ENCODE measurements at places on chromosomes 6 and 20.
A peak's percentile ranks its signal among the peaks of the same experiment; 100 is the strongest.

DNA sequence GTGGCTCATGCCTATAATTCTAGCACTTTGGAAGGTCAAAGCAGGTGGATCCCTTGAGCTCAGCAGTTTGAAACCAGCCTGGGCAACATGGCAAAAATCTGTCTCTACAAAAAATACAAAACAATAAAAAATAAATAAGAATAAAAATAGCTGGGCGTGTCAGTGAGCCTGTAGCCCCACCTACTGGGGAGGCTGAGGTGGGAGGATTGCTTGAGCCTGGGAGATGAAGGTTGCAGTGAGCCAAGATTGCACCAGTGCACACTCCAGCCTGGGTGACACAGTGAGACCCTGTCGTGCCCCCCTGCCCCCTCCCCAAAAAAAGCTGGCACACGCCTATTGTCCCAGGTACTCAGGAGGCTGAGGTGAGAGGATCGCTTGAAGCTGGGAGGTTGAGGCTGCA is 35.1 kb upstream of the SRPK1 start:
- DNase-seq, result no peak

DNA sequence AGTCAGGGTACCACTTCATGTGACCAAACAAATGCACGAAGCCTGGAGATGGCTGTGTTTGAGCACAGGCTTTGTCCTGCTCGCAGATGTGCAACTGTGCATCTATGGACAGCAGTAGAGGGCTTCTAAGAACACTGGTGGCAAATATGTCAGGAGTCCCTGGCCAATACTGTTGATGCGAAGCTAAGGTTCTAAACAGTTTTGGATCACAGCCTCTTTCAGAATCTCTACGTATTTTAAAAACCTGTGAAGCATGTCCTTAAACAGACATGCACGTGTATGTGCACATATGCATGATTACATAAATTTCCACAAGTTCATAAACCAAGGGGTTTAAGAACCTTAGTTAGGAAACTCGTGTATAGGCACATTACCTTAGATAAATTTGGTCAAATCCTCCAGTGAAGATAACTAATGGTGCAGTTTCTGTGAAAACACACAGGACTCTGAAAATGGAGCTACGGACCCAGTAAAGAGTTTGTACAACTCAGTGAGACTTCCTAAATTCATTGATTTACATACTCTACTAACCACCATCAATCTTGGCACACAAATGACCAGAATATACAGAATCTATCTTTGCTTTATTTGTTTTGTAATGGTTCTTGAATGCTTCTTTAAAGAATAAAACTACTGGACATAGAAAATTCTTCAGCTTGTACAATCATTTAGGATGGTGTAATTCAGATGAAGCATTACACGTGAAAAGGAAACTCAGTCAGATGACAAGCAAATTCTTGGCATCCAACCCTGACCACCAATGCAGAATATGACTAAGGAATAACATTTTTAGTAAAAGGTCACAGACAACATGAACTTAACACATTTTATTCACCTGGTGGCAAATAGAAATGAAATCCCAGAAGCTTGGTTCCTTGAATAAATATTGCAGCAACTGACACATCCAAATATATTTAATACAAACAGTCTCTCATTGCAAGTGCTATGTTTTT is 27.4 kb downstream of the KCNQ5 start:
- DNase-seq, result peak; percentile 31

DNA sequence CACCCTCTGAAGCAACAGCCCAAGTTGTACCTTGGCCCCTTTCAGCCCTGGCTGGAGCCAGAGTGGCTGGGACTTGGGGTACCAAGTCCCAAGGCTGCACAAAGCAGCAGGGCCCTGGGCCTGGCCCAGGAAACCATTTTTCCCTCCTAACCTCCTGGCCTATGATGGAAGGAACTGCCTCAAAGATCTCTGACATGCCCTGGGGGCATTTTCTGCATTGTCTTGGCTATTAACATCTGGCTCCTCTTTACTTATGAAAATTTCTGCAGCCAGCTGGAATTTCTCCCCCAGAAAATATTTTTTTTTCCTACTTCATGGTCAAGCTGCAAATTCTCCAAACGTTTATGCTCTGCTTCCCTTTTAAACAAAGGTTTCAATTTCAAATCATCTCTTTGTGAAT is 269.4 kb upstream of the CDYL start:
- no peak for DNase-seq

DNA sequence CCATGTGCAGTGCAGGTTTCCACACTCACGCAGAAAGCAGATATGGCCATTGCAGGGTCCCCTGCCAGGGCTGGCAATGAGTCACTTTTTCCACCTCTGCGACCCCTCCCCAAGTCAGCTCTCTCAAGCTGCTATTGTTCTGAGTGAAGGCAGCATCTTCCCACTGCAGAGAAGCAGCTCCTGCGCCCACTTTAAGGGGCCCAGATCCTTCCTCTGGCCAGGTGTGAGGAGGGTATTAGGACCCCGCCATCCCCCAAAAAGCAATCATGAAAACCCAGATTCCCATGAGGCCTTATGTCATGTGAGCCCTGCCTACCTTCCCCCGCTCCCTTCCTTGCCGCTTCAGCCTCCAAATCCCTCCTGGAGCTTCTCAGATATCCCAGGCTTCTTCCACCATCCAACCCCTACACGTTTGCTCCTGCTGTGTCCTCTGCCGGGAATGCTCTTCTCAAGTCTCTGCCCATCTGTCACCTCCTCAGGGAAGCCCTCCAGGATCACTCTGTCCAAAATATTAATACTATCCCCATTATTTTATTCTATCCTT is 220.3 kb downstream of the NFATC2 start:
- DNase-seq, result no peak

DNA sequence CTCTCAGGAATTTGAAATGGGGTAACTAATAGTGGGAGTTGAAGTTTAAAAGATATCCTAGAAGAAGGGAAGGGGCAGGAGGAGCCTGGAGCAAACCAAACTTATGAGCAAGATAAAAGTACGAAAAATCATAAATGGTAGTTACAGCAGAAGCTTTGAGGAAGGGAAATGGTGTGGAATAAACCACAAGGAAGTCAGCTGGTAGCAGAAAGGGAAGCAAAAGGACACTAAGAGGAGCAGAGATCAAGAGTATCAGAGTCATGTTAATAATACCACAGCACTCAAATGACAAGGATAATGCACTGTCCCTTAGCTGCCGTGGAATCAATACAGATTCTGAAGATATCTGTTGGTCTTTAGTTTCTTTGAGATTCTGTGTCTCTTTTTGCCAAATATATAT is 44.9 kb upstream of the CCDC28A start:
- DNase-seq, result no peak

- no peak for DNase-seq
Observed at GRCh38 chr6:110699780-110700179, 115.5 kb downstream of the CDK19 start.

DNA sequence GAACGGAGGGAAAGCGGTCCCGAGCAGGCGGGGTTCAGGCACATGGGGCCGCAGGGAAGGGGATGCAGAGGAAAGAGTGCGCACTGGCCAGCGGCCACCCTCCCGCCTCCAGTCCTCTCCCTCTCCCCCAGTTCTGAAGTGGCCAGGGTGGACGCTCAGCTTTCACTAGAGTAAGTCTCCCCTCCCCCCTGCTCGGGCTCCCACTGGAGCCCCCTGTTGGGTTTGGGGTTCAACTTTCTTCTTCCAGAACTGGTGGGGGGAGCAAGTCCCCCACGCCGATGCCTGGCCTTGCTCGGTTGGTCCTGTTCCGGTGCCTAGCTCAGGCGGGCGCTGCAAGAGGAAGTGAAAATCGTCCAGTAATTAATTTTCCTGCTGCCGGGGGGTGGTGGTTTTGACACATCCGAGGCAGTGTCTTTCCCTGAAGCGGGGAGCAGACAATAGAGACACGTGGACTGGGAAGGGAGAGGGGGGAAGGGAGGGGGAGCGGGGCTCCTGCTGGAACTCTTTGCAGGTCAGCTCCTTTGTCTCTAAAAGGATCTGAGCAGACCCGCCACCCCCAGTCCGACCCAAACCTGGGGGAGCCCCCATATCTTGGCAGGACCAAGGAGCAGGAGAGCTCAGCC is 824 bp upstream of the SCRT2 start:
- DNase-seq, result peak; percentile 87

DNA sequence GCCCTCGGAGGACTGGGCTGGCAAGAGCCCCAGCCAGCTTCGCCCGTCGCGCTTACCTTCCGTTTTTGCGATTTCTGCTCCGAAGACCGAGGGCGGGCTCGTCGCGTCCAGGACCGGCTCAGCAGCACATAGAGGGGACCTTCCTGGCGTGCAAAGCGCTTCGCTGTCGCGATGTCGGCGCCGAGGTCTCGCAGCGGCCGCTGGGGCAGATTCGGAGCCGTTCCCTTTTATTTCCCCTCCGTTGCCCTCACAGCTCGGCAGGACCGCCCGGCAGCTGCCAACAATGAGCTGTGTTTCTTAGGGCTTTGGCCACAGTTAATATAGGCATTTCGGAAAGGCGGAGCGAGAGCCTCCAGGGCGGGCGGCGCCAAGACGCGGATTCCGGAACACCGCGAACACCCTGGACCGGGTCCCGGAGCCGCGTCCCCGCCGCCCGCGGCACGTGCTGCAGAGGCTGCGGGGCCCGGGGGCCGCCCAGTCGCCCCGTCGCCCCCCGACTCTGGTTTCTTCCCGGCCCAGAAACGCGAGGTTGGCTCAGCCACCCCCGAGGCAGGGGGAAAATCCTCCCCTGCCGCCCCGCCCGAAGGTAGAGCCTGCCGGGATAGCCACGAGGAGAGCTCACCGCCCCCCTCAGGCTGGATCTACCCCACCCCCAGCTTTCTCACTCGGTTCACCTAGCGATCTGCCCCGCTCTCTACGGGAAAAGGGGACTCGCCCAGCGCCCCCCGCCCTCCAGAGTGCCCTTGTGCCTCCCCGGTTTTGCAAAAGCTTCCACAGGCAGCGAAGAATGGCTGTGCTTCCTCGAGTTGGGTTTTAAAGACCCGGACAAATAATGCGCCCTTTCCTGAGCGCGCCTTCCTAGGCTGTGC is at the start of gene CITED2:
Gene CITED2, minus strand, starts transcription at position 292 of the 869 bp plus-strand sequence. CDS start 704 bp downstream, outside the sequence.
- peak; percentile 90 for DNase-seq

GRCh38 chr6:160355001-160355400 is 6.8 kb downstream of the SLC22A3 start:
- DNase-seq, result no peak

DNA sequence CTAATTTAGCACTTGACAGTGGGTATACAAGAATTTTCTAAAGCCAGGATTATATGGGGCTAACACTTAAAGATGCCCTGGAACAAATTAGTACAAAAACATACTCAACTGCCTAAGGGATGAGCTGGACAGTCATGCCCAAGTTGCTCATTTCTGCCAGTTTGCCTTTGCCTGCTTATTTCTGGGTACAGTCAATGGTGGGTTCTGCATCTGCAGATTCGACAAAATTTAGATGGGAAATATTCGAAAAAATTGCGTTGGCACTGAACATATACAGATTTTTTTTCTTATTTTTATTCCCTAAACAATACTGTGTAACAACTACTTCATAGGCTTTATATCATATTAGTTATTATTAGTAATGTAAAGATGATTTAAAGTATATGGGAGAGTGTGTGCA is 591.9 kb downstream of the EPM2A start:
- no peak for DNase-seq

DNA sequence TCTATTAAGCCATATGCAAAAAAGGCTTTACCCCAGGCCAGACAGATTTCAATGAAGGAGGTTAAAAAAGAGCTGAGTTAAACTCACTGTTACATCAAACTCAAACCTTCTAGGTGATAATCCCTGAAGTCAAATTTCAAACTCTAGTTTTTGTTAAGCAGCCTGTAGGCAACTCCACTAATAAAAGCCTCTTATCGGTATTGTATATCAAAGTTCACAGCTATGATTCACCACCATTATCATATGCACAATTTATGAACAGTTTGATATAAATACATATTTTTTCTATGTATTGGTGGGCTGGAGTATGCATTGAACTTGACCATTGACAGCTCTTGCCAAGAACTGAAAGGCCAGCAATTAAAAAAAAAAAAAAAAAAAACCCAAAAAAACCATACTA is 308.2 kb downstream of the BTBD3 start:
- no peak for DNase-seq

DNA sequence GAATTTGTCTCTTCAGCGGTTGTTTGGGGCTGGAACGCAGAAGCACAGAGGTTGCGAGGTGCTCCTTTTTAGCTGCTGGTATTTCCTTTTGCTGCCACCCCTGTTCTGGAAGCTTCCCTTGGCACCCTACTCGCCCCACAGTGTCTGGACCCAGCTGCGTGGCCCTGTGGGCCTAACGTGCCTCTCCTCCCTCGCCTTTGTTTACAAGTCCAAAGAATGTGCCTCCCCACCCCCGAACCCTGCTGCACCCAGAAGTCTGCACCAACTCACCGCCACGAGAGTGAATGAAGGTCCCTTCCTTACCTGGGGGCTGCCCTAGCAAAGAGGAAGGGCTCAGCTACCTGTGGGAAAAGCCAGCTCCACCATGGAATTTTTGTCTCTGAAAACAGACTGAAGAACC is 139.7 kb upstream of the RPS6KA2 start:
- DNase-seq, result no peak

DNA sequence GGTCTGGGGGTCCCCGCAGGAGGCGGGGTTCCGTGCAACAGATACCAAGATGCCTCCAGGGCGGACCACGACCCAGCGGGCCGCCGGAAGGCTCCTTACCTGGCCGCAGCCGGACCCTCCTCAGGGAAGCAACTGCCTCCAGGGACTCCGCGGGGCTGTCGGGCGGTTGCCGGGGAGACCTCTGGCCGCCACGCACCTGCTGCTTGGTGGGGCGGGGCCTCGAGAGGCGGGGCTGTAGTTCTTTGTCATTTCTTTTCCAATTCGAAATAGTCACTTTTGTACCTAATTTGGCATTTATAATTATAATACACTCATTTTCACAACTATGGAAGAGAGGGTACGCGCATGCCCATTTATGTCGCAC is 647 bp downstream of the AK9 start:
- peak; percentile 61 for DNase-seq

DNA sequence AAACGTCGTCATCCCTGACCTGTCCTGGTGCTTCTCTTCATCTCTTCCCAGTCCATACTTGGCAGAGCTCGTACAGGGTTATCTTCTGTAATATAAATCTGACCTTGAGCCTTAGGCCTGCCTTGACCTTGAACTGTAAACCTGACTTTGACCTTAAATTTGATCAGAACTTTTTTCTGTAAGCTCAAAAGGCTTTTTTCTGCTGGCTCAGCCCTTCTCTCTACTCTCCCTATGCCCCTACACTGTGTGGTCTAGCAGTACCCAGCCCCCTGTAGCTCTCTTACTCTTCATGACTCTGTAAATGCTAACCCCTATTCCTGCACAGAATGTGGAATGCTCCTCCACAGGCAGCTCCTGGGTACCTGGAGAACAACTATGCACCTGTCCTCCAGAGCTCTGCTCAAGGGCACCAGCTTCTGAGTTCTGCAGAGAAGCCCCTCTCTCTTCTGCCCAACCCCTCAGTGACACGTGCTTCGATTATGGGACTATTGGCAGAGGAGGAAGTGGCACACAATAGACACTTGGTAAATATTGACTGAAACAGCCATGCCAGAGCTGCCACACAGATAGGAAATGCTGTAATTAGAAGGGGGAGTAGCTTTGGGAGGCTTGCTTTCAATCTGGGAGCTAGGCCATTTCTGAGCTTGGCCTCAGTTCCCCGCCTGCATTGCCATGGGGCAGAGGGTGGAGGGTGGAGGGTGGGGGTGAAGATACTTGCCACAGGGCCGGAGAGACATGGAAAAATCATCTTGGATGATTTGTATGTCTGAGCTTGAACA is 15.4 kb downstream of the SNPH start:
- DNase-seq, result no peak
